ENCODE measurements at places on chromosomes 7 and 10.

DNA sequence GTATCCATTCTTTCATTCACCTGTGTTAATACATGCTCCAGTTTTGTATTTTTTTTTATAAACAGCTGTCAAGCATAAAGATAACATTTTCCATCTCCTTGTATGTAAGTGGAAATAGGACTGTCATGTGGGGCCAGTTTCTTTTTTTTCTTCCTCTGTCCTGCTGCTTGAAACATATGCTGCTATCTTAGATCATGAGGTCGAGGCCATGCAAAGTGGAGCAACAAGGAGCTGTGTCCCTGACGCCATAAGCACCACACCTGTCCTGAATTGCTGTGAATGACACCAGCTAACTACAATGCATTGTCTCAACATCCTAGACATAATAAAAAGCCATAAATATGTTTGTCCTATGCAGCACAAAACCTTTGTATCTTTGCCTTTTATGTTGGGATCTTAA, 37.7 kb upstream of the SLC26A4 start:
- no peak for DNase-seq

GRCh38 chr10:132153616-132154217, 33.0 kb upstream of the DPYSL4 start:
- DNase-seq = no peak

DNA sequence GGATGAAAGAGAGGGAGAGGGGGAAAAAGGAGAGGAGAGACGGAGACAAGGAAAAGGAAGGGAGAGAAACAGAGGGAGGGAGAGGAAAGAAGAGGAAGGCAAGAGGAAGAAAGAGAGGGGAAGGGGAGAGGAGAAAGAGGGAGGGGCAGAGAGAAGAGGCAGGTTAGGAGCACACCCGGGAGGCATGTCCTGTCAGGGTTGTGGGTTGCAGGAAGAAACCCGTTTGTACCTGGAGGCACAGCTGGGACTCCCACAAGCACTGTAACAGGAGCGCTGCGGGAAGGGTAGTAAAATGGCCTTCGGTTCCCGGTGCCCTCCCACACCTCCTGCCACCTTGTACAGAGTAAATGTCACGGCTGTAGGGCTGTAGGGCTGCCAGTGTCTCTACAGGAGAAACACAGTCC, 24.7 kb downstream of the FGFR2 start:
- no peak for DNase-seq

DNA sequence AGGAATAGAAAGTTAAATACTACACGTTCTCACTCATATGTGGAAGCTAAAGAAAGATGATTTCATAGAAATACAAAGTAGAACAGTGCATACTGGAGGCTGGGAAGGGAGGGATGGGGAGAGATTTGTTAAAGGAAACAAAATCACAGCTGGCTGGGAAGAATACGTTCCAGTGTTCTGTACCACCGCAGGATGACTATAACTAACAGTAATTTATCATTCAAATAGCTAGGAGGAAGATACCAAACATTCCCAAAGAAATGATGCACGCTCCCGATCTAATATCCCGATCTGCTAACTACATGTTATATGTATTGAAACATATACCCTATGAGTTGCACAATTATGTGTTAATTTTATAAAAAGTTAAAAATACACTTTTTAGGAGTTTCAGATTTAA, 162.3 kb downstream of the ZMYND11 start:
- no peak for DNase-seq

GRCh38 chr7:116570306-116570705, 45.5 kb downstream of the CAV1 start:
- no peak for DNase-seq

GRCh38 chr10:53839440-53840039, 961.5 kb downstream of the PCDH15 start:
- DNase-seq = no peak

- peak; percentile 43 for DNase-seq
Measured at GRCh38 chr7:137846827-137847567, at the start of gene DGKI. TSS of gene DGKI (minus strand) at chr7:137846974.

DNA sequence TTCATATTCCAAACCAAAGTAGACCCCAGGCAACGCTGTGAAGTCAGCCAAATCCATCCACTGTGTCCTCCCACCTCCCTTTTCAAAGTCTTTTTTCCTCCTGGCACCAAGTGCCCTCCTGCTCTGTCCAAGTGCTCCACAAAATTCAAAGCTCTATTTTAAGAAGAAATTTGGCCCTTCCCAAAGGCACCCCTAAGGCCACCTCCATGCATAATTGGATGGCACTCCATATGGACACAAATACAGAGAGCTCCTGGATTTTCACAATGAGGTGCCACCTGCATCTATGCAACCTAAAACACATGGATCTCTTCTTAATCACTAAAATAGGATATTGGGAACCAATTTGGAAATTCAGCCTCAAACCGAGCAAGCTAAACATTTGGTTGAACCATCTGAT, 121.6 kb downstream of the RELN start:
- no peak for DNase-seq

DNA sequence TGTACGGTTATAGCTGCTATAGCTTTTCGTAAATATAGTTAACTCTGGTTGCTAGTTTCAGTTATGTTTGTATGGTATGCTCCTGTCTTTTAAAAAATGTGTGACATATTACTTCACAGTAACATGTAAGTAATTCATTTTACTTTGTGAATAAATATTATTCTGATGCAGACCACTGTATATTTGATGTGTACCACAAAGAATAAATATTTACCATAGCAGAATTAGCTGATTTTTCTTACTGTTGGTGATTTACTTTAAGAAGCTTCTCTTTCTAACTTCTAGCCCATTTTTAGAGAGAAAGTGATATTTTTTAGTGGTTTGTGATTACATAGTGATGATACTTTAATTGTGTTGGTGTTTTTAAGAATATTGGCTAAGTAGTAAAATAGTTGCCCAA, 292.8 kb downstream of the BBS9 start:
- DNase-seq = no peak

- no peak for DNase-seq
Measured at GRCh38 chr10:79483948-79484347, 28.4 kb upstream of the EIF5AL1 start.

GRCh38 chr10:75487087-75487754, 55.8 kb downstream of the LRMDA start:
- DNase-seq = no peak

DNA sequence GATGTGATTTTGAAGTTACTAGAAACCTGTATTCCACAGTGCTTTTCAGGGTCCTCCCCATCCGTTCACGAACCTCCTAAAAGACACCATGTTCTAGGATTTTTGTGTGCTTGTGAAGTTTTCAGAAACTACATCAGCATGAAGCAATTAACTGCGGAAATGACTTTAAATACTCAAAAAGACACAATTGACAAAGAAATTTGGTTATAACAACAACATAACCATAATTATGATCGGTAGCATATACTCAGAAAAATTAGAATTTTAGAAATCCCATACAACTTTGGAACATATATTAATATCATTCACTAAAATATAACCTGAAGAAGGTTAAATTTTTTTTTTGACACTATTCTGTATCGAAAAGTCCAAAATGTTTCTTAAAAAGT, 43.8 kb upstream of the FAM20C start:
- no peak for DNase-seq

GRCh38 chr7:35533902-35534301, 161.0 kb downstream of the HERPUD2 start:
- no peak for DNase-seq

DNA sequence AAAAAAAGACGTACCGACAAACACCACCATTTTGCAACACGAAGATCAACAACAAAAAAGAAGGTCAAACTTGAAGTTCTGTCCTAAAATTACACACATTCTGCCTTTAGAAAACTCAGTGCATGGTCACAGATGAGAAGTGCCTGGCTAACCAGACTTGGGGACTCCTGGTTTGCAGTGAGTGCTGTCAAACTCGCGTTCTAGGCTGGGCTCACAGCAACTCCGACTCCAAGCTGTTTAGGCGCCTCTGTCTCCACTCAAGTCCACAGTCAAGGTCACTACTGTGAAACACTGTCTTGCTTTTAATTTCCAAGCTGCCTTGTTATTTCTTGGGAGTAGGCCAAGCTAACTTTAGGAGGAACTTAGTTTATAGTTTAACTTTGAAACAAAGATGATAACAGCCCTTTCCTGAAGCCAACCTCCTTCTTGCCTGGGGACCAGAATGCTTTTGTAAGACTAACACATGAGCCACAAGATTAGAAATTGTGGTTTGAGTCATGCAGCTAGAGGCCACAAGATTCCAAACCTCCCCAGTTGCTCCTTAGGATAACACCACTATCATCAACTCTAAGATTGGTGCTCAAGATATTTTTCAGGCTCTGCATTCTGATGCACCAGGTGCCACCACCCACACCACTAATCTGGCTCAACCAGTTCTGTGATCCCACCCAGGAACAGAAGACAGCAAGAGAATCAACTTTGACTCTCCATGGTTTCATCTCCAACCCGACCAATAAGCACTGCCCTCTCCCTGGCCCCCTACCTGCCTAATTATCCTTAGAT, 1.1 kb upstream of the DNAAF5 start:
- DNase-seq = no peak

DNA sequence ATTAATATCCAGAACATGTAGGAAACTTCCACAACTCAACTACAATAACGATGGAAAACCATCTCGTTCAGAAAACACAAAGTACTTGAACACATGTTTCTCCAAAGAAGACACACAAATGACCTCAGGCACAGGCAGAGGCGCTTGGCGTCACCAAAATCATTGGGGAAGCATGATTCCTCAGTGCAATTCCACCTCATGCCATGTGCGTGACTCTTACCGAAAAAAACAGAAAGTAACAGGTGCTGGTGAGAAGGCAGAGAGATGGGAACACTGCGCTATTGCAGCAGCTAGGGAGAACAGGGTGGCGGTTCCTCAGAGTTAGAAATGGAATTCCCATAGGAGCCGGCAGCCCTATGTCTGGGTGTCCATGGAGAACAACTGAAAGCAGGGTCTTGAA, 390.0 kb downstream of the DNAJB6 start:
- DNase-seq = no peak

DNA sequence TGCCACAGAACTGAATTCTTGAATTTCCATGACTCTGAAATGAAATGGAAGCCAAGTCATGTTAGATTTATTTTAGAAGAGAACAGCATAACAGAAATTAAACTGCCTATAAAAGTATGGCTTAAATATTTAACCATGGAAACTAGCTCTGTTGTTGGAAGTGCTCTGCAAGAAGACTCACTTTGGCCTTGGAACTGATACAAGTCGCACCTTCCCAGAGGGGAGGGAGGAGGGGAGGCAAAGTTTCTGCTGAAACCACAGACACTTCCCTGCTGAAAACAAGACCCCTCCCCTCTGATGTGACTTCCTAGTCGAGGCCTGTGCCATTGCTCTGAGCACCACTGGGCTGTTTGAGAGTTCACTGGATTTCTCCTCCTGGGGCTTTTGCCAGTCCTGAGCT, 72.1 kb downstream of the OR13A1 start:
- DNase-seq = no peak

All from GM19239 (cell line).